AG09309 (cell line): ENCODE measurements at places on chromosomes 16 and 17.

DNA sequence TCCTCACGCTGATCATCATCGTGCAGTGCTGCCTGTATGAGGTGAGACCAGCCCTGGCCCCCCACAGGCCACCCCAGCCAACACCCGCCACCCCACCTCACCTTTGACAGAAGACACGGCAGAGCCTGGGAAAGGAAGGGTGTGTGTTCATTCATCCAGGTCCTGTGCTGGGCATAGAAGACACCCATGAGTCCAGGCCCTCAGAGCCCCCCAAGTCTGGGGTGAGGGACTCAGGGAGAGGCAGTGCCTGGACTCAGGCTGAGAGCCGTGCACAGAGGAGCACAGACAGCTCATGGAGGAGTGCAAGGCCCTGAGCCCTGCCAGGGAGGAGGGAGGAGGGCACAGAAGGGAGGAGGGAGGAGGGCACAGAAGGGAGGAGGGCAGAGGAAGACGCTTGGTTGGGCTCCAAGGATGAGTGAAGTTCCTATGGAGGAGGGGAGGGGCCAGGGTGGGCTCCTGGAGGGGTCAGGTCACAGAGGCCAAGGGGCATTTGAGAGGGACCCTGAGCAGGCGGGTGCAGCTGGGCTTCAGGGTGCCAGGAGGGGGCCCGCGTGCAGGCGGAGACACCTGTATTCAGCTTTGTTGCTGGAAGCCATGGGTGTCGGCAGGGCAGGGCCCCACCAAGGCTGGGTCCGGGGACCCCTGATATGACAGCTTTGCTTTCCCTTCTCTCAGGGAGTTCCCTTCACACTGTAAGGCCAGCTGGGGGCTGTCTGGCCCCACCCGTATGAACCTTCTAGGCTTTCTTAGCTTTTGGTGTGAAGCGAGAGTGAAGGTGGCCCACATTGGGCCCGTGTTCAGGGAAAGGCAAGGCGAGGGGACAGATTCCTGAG is 11.4 kb downstream of the TAX1BP3 start:
- DNase-seq, result no peak

- no peak for DNase-seq
Observed at GRCh38 chr16:19833176-19833575, 51.5 kb downstream of the GPRC5B start.

DNA sequence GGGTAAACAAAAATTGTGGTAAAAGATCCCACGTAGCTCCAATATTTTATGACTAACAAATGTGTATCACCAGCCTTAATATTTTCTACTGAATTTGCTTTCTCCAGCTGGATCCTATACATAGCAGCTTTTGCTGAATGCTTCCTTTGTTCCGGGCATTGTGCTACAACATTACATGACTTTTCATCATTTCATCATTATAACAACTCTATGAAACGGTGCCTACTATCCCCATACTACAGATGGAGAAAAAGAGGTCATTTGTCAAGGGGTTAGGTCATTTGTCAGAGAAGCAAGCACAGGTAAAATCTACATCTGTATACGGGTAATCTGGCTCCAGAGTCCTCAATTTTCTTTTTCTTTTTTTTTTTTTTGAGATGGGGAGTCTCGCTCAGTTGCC is 74.3 kb downstream of the KANSL1 start:
- no peak for DNase-seq

DNA sequence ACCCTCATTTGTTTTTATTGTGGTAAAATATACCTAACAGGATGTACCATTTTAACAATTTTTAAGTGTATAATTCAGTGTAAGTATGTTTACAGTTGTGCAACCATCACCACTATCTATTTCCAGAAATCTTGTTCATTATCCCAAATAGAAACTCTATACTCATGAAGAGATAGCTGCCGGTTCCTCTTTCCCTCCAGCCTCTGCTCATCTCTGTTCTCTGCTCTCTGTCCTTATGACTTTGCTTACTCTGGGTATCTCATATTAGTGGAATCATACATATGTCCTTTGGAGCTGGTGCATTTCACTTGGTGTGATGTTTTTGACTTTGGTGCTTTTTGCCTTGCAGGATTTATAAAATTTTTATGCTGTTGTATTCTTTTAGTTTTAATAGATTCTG is 19.4 kb downstream of the CYLD start:
- DNase-seq, result no peak

DNA sequence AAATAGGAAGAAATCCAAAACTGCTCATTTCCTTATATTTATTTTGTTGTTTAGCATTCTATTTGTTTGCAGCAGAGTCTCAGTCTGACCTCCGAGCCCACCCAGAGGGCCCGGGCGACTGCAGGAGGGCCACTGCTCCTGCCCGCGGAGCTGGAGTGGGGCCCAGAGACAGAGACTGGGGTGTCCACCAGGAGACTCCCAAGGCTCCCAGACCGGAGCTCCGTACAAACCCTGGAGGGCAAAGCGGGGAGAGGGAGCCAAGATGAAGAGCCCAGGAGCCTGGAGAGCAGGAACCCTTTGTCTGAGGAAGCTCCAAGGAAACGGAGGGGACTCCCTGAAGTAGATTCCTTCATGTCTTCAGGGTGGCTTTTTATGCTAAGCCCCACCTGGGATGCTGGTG is 57.9 kb downstream of the AXIN2 start:
- DNase-seq, result no peak

DNA sequence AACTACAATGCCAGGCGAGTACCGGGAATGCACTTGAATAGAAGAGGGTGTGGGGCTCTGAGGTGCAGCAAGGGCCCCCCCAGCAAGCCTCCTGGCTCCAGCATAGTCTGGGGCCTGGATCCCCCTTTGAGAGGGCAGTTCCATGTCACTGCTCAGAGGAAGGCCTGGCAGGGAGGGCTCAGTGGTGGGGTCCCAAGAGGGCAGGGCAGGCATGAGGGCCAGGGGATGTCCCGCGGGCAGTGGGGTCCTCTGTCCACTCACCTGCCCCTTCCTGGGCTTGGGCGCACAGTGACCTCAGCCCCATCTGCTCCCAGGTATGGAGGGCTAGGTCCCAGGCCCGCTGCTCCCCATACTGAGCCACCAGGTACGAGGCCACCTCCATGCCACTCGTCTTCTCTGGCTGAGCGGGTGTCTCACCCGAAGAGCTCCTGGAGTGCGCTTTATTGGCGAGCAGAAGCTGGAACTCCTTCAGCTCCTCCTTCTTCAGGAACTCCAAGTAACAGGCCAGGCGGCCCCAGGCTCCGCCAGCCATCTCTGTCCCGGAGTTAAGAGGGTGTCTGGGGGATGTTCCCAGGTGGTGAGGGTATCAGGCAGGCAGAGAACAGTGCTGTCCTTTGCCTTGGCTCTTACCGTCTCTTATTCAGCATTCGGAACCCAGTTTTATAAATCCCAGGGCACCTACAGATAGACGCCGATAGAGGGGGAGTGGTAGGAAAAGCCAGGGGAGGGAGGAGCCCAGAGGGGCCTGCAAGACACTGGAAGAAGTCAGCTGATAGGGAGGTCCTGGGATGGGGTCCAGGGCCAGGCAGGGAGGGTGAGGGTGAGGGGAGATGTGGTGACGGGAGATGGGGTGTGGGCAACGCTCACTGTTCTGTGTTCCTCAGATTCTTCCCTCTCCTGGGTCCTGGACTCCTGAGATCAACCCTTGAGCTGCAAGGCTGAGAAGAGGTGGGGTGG is 605 bp downstream of the NLRP1 start:
- no peak for DNase-seq

DNA sequence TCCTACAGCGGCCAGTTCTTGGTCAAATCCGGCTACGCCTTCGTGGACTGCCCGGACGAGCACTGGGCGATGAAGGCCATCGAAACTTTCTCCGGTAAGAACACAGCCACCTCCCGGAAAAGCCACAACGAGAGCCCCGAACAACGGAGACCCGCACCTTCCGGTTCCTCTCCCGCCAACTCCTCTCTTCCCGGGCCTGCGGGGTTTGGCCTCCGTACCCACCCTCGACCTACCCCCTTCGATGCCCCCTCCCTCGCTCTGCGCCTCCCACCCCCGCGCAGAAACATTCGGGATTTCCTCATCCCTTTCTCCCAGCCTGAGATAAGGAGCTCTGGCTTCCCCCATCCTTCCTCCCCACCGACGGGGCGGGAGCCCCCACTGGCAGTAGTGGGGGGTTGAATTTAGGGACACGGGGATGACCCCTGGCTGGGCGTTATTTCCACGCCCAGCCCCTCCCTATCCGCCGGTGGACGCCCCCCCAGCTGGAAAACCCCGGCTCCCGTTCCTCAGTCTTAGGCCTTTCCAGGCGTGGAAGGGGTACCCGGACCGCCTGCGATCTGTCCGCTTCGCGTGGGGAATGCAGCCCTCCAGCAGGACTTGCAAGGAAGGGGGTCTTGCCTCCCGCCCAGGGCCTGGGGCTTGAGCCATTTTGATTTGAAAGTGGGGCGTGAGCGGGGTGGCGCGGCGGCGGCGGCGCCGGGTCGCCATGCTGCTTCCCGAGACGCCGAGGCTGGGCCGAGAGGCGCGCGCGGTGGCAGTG is 822 bp downstream of the IGF2BP1 start:
- DNase-seq, result no peak

- DNase-seq, result no peak
Observed at GRCh38 chr17:74527756-74528155, 3.5 kb downstream of the CD300LB start.

GRCh38 chr16:10262377-10263132 is 80.3 kb upstream of the GRIN2A start:
- no peak for DNase-seq

- DNase-seq, result no peak
Observed at GRCh38 chr17:48717367-48718226, 4.7 kb downstream of the PRAC1 start.

DNA sequence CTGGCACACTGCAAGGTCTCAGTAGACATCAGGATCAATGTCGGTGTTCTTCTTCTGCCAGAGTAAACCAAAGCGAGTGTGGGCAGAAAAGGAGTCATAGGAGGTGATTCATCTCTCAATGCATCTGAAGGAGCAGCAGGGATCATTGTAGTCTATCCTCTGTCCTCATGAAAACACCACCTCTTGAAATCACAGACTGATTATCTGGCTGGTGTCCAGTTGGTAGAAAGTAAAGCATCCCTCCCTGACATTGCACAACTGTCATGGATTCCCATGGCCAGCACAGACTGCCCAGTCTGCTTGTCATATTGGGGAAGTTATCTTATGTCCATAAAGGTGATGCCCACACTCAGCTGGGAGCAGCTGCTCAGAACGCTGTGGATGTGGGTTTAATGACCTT is 74.1 kb downstream of the ABCC12 start:
- DNase-seq, result peak; percentile 85

DNA sequence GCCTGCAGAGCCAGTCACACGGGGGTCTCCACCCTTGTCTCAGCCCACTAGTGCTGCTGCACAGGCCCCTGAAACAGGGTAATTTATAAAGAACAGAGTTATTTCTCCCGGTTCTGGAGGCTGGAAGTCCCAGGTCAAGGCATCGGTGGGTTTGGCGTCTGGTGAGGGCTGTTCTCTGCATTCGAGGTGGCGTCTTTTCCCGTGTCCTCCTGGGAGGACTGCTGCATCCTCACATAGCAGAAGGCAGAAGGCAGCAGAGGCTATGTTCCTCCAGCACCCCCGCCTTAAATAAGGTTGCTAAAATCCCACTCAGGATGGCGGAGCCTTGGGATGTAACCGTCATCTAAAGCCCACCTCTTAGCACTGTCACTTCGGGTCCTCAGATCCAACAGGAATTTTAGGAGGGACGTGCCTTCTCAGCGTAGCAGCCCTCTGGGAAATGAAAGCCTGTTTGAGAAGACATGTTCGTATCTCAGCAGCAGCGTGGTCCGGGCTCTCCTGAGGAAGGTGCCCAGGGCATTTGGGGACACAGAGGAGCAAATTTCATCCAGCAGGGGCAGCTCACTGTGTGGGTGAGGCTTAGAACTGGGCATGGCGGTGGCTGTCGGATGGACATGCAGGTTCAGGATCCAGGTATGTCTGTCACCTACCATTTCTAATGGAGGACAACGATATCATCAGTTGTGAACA is 221.6 kb upstream of the CHMP6 start:
- DNase-seq, result no peak

DNA sequence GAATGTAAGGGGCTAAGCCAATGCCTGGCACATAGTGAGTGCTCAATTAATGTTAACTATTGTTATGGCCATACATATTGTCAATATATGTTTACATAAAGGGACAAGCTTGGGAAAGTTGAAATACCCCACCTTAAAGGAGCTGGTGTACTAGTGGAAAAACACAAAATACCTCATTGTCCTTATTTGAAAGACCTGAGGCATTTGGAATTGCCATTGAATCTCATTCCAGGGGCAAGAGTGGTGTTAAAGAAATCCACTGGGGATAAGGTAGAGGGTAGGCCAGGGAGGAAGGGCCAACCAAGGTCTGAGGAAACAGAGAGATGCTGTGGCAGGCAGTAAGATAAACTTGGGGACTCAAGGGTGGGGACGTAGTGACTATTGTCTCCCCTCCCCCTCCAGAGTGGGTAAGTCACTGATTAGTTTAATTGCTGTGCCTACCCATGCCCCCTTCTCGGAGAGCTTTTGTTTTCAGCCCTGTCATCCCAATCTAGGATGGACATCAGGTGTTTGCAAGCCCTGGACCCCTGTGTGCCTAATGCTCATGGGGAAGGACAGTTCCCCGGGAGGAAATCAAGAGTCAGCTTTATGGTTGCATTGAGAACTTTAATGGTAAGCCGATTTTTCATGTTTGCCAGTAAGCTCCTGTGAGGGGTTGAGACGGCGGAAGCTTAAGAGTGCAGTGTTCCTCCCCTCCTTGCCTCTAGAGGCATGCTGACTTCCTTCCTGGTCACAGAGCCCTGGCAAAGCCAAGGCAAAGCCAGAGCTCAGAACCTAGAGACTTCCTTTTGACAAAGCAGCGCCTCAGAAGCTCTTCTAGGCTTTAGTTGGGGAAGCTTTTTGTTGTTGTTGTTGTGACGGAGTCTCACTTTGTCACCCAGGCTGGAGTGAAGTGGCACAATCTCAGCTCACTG is 2.5 kb upstream of the HEATR9 start:
- no peak for DNase-seq
